NCI-H1105 treated with DMSO at 0.1 percent for 48 hours (cell line): ENCODE measurements at places on chromosomes 13 and 19.

DNA sequence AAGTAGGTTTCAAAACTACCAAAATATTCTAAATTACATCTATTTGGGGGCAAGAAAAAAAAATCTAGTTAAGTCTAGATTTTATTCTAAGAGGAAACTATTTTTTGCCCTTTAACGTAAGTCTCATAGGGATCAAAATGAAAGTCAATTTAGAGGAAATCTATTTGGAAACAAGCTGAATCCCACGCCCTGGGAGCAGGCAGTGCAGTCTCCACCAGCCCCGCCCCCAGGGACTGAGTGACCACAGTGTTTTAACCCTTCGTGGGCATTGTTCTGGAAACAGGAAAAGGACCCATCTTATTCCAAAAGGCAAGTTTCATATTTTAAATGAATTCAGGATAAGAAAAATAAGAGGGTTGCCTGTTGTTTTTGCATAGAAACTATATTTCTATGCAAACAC, 209.7 kb downstream of the SPRY2 start:
- DNase-seq = no peak

DNA sequence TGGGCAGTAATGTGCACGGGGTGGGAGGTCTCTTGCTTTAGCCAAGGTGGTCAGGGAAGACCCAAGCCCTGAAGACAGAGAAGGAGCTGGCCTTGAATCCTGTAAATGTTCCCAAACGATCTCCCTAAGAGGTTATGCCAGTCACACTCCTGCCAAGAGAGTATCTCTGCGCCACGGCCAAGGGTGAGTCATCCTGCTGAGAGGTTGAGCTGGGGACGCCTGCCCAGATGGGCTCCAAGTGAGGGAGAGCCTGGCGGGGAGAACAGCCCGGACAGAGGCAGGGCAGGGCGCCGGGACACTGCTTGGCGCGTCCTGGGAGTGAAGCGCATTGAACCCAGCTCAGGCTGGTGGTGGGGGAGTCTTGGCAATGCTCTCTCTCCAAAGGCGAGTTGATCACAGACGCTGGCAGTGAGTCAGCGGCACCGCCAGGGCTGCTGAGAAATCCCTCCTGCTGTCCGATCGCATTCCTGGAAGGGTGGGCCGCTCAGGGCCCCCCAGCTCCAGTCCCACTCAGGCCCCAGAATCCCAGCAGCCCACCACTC, 16.4 kb downstream of the SULT2B1 start:
- peak; percentile 4 for DNase-seq

DNA sequence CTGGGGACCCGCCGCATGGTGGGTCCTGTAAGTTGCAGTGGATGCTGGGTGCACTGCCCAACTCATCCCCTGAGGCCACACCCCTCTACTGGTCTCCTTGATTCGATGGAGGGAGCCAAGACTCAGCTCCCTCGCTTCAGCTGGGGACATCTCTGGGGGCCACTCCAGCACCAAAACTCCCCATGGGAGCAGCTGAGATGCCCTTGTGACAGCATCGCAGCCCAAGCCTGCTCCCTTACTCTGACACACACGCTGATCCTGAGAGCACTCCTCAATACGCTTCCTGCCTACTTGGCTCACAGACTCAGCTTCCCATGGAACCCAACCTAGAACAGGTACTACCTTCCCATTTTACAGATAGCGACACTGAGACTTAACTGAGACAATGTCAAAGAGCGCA, 56.2 kb downstream of the PEPD start:
- no peak for DNase-seq

DNA sequence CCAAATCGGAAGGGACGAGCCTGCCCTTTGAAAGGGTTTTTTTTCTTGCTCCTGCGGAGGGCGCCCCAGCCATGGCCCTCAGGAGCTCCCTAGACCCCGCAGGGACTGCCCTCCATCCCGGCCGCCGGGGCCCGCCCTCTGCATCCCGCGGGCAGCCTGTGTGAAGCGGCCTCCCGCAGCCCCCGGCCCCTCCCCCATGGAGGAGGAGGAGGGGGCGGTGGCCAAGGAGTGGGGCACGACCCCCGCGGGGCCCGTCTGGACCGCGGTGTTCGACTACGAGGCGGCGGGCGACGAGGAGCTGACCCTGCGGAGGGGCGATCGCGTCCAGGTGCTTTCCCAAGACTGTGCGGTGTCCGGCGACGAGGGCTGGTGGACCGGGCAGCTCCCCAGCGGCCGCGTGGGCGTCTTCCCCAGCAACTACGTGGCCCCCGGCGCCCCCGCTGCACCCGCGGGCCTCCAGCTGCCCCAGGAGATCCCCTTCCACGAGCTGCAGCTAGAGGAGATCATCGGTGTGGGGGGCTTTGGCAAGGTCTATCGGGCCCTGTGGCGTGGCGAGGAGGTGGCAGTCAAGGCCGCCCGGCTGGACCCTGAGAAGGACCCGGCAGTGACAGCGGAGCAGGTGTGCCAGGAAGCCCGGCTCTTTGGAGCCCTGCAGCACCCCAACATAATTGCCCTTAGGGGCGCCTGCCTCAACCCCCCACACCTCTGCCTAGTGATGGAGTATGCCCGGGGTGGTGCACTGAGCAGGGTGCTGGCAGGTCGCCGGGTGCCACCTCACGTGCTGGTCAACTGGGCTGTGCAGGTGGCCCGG, 815 bp downstream of the MAP3K10 start:
- DNase-seq = no peak

- no peak for DNase-seq
Observed at GRCh38 chr13:48231933-48232332, 1.1 kb upstream of the ITM2B start.

DNA sequence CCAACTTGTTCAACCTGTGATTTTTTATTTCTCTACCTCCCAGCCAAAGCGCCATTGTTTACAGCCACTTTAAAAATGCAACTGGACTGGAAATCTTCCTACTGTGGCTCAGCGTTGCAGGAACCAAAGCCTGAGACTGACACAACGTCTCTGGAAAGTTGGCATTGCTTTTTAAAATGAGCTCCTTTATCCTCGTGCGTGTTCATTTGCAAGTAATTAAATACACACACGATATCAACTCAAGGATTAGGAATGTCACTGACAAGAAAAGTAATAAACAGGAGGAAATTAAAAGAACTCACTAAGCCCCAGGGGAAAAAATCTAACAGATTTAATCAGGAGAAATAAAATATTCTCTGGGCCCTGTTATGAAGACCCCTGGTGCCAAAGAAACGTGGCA, 184.6 kb upstream of the IRS2 start:
- DNase-seq = no peak
